ENCODE measurements at places on chromosomes 5 and 9.
A peak's percentile ranks its signal among the peaks of the same experiment; 100 is the strongest.

DNA sequence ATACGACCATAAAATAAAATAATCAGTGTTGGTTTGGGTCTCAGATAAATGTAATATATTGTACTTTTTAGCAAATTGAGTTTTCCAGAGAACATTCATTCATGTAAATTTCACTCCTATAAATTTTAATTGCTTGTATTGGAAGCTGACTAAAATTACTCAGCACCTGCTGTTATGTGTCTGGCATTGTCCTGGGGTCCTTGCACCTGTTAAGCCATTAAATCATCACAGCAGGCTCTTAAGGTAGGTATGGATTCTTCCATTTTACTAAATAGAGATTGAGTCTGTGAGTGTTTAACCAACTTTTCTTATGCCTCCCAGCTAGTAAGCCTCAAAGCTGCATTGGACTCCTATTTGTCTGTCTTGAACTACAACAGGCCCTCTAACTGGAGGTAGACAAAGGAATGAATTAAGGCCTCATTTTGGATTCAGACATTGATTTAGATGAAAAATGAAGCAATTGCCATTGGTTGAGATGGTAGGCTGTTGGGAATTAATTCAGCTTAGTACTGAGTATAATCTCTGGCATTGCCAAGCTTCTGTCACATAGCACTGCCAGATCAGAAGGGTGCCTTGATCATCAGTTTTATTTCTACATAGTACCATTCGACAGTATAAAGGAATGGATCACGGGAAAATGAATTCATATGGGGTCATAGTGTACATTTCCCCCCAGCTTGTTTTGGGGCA is 78.9 kb downstream of the PARP8 start:
- peak; percentile 14 for DNase-seq

DNA sequence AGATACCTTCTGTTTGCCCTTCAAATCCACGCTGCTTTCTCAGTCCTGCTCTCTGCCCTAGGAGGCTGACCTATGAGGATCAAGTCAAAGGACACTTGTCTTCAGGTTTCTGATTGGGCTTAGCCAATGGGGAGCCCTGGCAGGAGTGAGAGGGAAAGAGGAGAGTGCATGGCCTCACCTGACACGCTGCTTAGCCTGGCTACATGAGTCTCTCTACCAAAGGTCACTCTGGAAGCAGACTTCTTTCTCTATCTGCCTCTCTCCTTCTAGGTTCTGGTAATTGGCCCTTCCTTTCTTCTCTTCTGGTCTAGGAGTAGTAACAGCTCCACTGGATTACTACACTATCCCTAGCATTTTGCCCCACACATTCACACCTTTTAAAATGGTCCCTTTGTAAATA is 13.1 kb downstream of the ARSB start:
- no peak for DNase-seq

DNA sequence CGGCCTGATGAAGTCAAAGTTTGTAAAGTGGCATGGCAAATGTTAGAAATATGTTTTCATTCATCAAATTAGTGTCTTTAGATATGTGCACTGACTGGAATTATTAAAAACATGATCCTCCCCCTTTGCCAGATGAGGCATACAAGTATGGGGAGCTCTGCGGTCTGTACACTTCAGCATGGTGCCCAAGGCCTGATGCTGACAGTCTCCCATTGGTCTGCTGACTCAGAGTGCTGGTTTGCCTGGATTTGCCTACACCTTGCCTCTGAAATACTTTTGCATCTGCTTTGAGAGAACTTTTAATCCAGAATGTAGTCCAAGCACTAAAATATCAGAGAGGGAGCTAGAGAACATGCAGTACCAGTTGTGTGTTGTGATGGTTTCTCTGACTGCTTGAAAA is 354.3 kb upstream of the ACTBL2 start:
- DNase-seq, result no peak

DNA sequence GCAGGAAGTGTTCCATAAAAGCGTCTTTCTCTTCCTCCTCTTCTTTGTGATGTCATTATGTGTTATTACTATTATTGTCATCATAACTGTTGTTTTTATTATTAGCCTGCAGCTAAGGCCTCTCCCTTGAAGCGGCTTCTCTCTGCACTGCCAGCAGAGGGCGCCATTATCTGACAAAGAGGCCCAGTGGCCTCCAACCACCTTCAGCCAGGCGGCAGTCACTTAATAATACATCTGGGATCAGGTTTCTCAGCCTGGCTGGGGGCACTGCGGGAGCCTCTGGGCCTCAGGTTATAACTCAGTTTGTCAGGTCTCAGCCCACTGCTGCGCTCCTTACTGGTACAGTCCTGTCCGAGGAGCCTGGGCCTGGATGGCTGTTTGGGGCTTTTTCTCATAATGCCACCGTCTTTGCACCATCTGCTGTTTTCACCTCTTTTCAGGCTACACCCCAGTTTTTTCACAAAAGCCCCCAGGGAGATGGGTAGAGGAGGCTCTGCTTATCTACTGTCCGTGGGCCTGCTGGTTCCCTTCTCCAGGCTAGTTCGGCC is 281.9 kb downstream of the NSG2 start:
- peak; percentile 73 for DNase-seq

GRCh38 chr5:92641031-92641962 is 939.7 kb downstream of the NR2F1-AS1 start:
- DNase-seq, result peak; percentile 84

- DNase-seq, result no peak
Observed at GRCh38 chr5:65749956-65750355, 28.0 kb downstream of the NLN start.

DNA sequence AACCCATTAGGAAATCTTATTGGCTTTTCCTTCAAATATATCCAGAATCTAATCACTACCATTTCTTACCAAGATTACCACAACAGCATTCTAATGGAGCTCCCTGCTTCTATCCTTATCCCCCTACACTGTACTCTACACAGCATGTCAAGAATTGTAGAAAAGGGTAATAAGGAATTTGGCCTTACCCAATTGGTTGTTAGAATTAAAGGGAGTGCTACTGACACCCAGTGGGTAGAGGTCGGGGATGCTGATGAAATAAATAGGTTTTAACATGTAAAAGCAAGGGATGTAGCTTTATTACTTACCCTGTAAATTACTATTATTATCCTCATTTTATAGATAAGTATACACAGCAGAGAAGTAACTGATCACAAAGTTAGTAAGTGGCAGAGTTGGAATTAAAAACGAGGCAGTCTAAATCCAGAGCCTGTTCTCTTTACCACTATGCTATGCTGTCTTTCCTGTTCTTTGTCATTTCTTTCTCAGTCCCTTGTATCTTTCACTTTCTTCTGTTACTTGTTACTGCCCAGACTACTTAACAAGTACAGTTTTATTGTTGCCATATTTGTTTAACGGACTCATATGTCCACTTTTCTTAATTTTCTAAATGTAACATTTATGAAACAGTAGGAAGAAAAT is 10.5 kb downstream of the SLC38A9 start:
- DNase-seq, result no peak

- no peak for DNase-seq
Observed at GRCh38 chr5:133523013-133523658, 89.2 kb downstream of the FSTL4 start.

DNA sequence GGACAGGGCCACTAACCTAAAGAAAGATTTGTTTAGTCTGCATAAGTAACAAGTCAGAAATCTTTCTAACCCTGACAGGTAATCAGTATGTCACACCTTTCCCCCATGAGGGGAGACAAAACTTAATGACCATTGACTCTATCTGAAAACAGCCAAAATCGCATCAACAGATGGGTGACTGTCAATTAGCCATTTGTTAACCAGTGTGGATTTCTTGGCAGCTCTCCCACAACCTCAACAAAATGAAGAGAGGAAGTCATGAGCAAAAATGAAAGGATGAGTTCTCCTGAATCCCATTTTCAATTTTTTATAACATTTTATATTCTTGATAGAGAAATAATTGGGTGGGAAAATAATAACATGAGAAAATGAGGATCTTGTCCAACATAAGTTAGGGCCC is 84.6 kb upstream of the SNX2 start:
- no peak for DNase-seq

DNA sequence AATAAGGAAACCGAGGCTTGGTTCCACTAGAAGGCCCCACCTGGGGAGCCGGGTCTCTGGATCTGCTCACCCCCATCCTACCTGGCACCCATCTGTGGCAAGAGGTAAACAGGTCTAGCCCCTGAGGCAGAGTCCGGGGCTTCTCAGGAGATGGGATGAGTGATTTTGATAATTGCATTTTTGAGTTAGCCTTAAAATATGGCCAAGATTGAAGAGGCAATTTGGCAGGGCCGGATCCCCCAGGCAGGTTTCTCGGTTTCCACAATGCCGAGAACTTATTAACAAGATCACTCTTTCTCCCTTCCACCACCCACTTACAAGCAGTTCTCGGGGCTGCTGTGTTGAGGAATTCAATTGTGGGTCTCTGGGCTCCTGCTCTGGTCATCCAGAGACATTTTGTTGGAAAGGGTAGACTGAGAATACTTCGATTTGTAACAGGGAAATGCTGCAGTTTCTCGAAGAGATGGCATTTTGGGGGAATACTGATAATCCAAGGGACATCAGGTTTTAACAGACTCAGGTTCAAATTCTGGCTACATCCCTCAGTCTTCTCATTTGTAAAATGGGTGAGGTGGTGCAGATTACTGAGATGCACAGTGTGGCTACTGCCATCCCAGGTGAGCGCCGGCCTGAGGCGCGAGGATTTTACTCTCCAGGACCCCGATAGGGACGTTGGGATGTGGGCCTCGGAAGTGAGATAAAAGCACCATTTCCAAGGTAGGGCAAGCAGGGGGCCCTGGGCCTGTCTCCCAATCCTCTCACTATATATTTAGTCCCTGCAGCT is 194.2 kb downstream of the CDK5RAP2 start:
- no peak for DNase-seq

DNA sequence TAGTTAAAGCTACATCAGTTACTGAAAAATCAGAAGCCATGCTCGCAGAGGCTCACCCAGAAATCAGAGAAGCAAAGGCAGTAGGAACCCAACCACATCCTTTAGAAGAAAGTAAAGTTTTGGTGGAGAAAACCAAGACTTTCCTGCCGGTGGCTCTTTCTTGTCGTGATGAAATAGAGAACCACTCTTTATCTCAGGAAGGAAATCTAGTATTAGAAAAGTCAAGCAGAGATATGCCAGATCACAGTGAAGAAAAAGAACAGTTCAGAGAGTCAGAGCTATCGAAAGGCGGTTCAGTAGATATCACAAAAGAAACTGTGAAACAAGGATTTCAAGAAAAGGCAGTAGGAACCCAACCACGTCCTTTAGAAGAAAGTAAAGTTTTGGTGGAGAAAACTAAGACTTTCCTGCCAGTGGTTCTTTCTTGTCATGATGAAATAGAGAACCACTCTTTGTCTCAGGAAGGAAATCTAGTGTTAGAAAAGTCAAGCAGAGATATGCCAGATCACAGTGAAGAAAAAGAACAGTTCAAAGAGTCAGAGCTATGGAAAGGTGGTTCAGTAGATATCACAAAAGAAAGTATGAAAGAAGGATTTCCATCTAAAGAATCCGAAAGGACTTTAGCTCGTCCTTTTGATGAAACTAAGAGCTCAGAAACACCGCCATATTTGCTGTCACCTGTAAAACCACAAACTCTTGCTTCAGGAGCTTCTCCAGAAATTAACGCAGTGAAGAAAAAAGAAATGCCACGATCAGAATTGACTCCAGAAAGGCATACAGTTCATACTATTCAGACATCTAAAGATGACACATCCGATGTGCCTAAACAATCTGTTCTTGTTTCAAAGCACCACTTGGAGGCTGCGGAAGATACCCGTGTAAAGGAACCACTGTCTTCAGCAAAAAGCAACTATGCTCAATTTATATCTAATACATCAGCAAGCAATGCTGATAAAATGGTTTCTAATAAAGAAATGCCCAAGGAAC is 47.2 kb downstream of the CMYA5 start:
- no peak for DNase-seq

DNA sequence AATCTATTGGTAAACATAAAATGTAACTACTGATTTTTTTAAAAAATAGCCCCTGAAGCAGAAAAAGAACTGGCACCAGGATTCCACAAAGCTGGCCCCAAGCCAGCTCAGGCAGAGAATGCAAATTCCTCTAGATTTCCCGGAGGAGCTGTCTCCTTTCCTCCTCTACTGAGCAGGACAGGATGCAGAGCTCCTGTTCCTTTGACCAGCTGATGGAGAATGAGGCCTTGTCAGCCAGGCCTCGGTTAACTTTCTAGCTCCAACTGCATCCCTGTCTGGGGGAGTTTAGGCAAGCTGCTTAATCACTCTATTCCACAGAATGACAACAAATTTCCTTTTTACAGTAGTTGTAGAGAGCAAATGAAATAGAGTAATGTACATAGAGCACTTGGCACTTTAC is 155.5 kb downstream of the GNAQ start:
- DNase-seq, result peak; percentile 21

DNA sequence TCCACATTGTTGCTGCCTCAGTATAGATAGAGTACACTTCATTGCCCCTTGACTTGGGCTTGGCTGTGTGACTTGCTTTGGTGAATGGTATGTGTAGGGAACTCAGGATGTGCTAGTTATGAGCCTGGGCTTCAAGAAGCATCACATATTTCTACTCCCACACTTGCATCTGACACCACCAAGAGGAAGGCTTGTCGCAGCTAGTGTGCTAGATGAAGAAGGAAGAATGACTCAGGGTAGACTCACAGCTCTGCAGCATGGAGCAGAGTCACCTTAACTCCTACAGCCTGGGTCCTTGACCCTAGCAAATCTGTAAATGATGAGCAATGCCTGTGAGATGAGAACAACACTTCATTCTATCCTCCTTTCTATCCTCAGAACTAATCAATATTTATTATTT is 261.8 kb downstream of the ASTN2 start:
- no peak for DNase-seq

DNA sequence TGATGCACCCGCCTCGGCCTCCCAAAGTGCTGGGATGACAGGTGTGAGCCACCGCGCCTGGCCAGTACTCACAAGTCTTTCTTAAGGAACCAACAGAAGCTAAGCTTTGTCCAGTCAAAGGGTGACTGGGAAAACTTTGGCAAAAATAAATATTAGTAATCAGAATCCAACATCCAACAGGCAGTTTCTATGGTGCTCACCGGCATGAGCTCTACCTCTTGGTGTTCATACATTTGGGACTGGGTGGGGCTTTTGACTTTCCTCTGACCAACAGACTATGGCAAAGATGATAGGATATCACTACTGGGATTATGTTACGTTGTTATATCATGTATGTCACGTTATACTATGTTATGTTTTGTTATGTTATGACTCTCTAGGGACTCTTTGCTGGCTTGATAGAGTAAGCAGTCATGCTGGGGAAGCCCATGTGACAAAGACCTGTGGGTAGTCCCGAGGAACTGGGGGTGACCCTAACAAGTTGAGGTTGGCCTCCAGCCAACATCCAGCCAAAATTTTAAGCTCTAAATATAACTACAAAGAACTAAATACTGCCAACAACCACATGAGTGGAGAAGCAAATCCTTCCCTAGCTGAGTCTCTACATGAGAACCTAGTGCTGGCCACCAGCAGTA is 6.0 kb downstream of the RASGEF1C start:
- DNase-seq, result no peak

- DNase-seq, result peak; percentile 5
Observed at GRCh38 chr5:130141659-130142320, 237.5 kb downstream of the CHSY3 start.
